ENCODE measurements at places on chromosomes 1 and 21.
A peak's percentile ranks its signal among the peaks of the same experiment; 100 is the strongest.

DNA sequence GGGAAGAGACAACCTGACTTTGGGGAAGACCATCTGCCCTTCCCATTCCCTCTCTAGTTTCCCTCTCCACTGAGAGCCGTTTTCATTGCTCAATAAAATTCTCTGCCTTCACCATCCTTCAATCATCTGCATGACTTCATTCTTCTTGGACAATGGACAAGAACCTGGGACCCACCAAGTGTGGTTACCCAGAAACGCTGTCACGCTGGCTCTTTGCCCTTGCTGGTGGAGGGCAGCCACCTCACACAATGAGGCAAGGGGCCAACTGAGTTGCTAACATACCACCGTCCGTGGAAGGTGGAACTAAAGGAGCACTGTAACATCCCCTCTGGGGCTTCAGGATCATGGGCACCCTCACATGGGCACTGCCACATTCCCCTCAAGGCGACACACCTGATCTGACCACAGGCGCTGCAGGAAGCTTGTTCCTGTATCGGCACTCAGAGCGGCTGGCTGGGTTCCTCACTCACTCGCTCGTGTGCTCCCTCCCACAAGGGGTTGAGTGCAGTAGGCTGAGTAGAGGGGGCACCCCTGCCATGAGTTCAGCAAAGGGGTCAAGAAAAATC is 652.4 kb downstream of the PLPP3 start:
- no peak for DNase-seq

DNA sequence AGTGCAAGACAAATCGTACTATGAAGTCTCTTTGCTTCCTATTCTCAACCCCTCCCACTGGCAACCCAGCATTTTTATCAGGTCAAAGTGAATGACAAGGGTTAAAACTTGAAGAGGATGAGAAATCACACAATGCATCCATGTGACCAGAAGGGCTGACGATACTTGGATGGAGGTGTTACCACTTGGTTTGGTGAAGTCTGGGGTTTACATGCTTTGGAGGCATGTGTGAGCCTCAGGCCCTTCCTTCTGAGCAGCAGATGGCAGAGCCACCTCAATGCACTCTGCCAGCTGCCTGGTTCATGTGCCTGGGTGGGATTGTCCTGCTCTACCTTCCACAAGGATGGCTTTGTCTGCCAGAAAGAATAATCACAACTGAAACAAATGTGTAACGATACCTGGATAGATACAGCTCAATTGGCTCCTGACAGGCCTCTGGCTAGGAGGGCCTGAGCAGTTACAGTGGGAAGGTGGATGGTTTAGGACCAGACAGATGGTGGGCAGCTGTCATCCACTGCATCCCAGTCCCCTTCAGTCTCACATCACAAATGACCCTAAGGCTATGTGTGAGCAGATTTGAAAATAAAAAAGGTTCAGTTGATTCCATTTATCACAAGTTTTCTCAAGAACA is 51.5 kb upstream of the CNIH3 start:
- DNase-seq: no peak

- DNase-seq: peak; percentile 51
Measured at GRCh38 chr1:48677306-48678287, 99.1 kb downstream of the BEND5 start.

DNA sequence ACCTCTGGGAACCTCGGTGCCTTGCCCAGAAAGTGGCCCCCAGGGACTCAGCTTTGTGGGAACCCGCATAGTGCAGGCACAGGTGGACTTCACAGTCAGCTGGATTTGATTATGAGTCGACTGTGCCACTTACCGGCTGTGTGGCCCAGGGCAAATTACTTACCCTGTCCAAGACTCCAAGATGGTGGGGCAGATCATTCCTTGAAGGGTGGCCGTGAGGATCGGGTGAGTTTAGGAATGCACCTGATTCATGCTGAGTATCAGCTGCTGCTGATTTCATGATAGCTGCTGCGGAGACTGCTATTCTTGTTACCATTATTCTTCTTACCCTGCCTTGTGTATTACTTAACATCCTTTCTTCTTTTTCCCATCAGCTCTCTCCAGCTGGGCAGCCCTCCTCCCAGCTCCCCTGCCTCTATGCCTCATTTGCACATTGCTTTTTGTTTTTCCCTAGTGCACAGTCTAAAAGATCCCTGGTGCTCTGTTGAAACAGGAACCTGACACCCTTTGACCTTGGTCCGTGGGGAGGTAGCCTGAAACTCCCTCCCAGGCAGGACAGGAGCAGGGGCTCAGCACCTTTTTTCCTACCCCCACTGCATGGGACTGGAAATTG is 40.5 kb upstream of the FHAD1 start:
- no peak for DNase-seq

- DNase-seq: no peak
Measured at GRCh38 chr1:30420519-30421050, 302.8 kb downstream of the MATN1 start.

DNA sequence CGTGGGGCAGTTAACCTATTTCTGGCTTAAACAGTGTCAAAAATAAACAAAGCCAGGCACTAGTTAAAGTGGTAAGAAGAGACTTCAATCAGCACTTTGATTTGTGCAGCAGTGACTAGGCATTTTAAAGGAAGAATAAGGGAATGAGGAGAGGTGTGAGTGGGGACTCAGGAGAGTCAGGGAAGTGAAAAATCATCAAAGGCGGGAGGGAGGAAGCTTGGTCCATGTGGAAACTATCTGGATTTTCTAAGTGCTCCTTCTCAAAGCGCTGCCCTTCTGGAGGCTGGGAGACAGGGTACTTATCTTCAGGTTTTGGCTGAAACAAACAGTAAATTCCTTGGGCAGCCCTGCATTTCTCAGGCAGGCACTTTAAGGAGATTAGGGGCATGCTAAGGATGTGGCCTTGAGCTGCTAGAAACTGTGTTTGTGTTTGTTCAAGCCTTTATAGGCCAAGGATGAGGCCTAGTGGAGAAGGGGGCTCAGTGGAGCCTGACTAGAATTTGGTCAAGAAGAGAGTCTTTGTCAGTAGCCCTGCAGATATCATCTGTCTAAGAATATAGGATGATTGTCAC is 486.5 kb downstream of the SIPA1L2 start:
- no peak for DNase-seq

DNA sequence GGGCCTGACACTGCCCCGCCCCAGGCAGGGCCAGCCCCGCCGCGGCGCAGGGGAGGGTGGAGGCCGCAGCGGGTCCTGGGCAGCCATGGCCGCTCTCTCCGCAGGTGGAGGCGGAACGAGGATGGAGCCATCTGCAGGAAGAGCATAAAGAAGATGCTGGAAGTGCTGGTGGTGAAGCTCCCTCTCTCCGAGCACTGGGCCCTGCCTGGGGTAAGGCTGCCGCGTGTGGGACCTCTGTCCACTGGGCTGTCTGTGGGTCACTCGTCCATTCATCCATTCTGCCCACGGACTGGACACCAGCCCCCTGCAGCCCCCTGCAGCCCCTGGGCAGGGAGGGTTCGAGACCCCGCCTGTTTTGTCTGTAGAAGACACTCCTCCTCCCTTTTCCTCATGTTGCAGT is 18.4 kb upstream of the LRRC3 start:
- no peak for DNase-seq

- DNase-seq: no peak
Measured at GRCh38 chr1:109931189-109931731, 20.6 kb downstream of the CSF1 start.

DNA sequence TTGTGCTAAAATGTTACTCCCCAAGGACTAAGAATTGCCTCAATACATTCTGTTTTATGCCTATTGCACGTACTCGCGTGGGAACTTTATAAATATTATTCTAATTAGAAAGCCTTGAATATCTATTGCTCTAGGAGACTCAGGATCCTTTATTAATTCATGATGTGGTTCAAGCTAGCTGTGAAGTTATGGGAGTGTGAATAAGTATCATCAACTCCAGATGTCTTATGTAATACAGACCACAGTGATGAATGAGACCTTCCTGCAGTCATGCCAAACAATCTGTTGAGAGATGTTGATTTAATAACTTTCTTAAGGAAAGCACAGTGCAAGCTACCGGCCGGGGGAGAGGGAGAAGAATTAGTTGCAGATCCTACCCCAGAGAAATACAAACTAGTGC is 519.2 kb upstream of the ZP4 start:
- DNase-seq: no peak

DNA sequence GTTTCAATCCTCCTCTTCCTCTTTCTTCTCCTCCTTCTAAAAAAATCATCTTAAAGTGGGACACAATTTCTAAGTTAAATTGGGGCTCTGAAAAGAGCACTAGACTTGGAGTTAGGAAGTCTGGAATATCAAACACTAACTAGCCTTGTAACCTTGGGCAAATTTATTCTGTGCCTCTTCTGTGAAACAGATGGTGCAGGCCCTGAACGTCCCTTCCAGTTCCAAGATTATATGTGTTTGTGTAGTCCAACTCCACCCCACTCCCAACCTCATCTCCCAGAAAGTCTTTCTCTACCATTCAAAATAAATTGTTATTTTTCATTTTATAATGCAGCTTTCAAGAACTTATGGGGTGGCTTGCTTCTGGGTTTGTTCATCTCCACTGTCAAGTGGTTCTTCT is 630.0 kb downstream of the LMO4 start:
- DNase-seq: no peak

DNA sequence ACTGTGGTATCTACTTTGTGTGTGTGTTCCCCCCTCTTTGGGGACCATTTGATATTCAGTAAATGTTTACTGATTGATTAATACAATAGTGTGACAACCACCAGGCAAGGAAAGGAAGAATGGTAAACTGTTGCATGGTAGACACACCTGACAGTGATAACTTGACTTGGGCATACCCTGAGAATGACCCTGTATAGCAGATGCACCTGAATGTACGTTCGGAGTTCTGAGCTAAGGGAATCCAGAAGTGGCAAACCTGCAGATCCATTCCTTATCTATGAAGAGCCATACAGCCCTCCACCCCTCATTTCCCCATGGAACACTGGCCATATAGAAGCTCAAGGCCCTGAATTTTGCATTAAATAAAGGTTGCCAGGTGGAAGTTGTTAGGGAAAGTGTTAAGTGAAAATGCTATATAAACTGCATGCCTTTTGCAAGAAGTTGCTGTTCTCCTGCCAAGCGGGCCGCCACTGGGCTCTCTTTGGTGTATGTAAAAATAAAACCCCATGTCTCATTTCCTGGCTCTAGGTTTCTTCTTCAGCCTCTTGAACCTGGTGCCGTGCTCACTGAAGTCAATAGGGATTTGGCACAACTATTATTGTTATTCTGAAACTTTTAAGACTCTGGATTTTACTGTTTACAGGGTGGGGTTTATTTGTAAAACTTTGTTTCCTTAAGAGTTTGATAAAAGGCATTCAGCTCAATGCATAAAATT is 32.6 kb upstream of the DENND1B start:
- no peak for DNase-seq

DNA sequence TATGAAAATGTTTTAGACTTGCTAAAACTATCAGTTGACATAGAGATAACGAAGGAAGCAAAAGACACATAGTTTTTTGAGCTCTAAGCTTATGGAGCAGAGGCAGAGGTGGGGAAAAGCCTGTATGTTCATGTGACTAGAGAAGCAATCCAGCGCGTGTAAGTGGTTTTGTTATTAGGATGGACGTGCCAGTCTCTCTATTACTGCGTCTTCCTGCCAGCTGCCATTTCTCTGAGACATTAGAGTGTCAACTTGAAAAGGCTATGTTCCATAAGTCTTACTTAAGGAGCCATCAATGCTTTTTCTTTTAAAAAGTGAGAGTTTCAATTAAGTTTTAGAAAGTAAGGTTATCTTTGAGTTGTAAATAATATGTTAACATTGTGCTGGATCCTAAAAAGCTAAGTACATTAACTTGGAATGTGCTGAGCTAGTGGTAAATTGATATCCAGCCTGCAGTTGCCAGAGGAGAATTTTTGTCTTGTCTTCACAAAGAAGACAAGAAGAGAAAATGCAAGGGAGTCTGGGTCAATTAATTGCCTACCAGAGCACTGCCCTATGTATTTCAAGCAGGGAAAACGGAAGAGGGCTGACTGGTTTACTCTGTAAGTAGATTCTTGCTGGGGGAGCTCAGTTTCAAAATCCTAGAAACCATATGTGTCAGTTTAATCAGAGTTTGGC is 161.8 kb upstream of the B3GALT2 start:
- DNase-seq: no peak

GRCh38 chr1:102234753-102235359 is 238.1 kb upstream of the OLFM3 start:
- no peak for DNase-seq

DNA sequence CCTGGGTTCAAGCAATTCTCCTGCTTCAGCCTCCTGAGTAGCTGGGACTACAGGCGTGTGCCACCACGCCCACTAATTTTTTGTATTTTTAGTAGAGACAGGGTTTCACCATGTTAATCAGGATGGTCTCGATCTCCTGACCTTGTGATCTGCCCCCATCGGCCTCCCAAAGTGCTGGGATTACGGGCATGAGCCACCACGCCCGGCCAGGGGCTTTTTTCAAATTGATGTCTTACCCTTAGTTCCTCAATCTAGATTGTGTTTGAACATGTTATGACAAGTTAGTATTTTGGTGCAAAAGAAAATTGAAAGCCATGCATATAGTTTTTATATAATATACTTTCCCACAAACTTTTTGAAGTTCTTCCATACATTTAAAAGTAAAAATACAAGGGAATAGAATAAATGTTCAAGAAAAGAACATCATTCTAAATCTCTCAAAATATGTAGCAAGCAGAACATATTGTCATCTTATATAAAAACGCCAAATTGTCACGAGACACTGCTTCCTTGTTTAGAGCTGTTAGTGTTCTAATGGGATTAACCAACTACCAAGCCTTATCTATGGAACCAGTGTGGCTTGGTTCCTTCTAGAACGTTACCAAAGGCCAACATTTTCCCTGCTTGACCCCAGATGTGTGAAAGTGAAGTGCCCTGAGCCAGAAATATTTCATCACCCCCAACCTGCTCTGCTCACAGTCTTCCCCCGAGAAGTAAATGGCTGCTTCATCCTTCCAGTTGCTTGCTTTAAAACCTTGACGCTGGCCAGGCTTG is 9.5 kb upstream of the PLEKHM2 start:
- no peak for DNase-seq
